ENCODE measurements at places on chromosomes 5 and 9.

- DNase-seq = no peak
These were observed 65.9 kb downstream of the ITGA1 start for GRCh38 chr5:52853650-52854049.

DNA sequence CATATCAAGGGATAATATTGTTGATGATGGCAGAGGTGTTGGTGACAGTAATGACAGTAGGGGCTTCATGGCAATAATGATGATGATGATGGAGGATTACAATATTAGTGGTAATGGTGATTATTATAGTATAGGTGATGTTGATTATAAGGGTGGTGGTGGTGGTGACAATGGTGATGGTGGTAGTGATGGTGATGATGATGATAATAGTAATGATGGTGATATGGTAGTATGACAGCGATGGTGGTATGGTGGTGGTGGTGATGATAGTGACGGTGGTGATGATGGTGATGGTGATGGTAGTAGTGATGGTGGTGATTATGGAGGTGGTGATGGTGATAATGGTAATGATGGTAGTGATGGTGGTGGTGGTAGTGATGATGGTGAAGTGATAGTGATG is 13.6 kb downstream of the KCNIP1 start:
- DNase-seq = no peak

GRCh38 chr5:75331-76320 is 16.3 kb upstream of the PLEKHG4B start:
- no peak for DNase-seq

- DNase-seq = no peak
These were observed 2.0 kb upstream of the ADAMTS6 start for GRCh38 chr5:65483546-65484346.

DNA sequence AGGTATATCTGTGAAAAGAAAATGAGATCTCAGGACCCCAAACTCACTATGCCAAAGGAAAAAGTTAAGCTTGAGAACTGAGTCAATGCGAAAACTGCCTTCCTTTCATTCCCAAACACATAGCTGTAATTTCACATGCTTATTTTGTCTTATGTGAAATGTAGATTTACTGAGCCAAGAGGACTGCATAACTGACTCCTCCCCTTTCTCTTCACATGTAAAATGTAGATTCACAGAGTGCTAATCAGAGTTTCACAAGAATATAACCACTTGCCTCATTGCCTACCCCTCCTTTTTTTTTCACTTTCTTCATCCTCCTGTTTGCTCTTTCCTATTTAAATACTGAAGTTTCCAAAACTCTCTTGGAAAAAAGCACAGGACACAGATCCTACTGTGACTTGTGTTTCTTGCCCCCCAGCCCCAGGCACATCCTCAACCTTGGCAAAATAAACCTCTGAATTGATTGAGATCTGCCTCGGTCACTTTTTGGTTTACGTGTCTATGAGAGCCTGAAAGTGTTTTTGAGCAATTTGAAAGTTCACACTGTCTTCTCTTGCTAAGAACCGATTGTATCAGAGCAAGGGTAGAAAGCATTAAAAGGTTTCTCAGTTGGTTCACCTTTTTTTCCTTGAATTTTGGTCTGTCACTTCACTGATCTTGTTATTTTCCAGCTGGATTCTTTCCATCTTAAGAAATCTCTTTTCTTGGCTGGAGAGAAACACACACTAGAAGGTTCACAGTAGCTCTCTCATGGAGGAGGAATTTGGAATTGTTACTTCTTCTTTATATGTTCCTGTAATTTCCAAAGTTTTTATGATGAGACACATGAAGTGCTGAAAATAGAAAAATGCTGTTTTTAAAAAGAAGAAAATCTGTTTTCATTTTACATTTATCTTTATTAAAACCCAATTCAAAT is 44.8 kb upstream of the SNAPC3 start:
- no peak for DNase-seq

GRCh38 chr5:29516224-29516623 is 1677.3 kb upstream of the CDH6 start:
- DNase-seq = no peak

DNA sequence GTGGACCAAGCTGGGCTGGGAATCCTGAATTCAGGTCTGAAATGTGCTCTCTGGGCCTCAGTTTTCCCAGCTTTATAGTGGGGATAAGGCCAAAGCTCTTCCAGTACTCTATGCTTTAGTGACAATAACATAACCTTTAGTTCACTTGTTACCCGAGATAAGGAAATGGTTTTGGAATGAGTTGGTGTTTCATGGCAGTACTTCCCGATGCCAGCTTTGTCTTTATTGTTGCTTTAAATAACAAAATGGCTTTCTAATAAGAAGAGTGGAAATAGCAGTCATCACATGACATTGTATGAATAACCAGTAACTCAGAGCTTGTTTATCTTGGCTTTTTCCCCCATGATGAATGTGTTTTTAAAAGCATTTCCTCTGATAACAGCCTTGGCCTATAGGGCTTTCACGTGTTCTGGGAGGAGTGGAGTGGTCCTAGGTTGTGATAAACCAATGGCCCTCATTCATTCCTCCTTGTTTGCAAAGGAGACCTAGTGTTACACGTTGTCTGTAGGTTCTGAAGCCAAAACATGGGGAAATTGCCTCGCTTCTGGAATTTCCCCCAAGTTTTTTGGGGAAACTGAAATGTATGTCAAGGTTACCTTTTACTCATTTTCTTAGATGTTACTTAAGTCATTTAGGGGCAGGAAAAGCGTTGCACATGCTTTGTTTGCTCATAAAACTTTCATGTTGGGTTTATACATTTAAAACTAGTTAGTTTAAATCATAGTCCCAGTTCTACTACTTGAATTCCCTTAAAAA is 53.7 kb downstream of the ZNF618 start:
- DNase-seq = no peak

- DNase-seq = no peak
These were observed 340.7 kb downstream of the NR2F1-AS1 start for GRCh38 chr5:93240228-93240834.

Measured in T-helper 1 cell (primary cell).